T-helper 17 cell (primary cell): ENCODE measurements at places on chromosomes 4 and X.
A peak's percentile ranks its signal among the peaks of the same experiment; 100 is the strongest.

- peak; percentile 35 for DNase-seq
These were observed 1.6 kb downstream of the REST start for GRCh38 chr4:56909086-56909894.

- no peak for DNase-seq
These were observed 78.3 kb downstream of the CLDN22 start for GRCh38 chr4:183241721-183242151.

DNA sequence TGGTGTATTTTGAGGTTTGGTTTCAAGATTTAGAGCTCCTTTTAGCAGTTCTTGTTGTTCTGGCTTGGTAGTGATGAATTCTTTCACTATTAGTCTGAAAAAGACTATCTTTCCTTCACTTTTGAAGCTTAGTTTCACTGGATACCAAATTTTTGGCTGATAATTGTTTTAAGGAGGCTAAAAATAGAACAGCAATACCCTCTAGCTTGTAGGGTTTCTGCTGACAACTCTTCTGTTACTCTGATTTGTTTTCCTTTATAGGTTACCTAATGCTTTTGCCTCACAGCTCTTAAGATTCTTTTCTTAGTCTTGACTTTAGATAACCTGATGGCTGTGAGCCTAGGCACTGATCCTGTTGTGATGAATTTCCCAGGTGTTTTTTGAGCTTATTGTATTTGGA, 33.6 kb upstream of the HEPH start:
- no peak for DNase-seq

GRCh38 chr4:119517361-119518229, 111.0 kb downstream of the PDE5A start:
- no peak for DNase-seq

GRCh38 chr4:45280121-45280520, 553.8 kb upstream of the GNPDA2 start:
- DNase-seq = no peak

DNA sequence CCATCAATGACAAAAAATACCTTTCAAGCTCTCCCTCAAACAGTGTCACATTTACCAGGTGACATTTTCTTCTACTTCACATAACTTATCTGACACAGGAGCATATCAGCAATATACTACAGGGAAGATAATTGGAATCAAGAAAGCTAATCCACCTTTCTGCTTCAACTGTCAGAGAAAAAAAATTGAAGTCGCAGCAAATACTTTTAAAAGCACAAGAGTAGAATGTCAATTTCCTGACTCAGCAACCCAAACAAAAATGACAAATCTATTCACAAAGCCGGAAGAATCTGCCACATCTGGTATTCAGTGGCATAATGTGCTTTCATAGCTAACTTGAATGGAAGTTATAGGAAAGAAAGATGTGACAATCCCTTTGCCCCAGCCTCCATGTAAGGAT, 36.7 kb downstream of the AGA start:
- no peak for DNase-seq
